ENCODE measurements at places on chromosomes 1 and 21. TPM values are rescaled to one million over a fixed set of nuclear protein-coding genes. Genes with fewer than 3 reads are reported as not detected.

DNA sequence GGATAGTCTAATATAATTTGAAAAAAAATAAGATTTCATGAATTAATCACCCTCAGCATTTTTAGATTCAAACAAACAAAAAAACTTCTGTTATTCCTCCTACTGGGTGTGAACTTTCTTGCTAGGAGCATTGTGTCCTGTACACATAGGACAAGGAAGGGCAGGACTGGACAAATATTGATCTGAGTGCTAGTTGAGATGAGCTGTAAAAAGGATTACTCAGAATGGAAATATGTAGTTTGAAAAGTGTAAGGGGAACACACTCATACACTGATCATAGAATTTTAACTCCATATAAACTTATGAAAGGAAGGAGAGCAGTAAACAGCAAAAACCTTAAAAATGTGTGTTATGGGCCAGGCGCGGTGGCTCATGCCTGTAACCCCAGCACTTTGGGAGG is 156.5 kb upstream of the ZNF648 start:
- DNase-seq, result no peak

DNA sequence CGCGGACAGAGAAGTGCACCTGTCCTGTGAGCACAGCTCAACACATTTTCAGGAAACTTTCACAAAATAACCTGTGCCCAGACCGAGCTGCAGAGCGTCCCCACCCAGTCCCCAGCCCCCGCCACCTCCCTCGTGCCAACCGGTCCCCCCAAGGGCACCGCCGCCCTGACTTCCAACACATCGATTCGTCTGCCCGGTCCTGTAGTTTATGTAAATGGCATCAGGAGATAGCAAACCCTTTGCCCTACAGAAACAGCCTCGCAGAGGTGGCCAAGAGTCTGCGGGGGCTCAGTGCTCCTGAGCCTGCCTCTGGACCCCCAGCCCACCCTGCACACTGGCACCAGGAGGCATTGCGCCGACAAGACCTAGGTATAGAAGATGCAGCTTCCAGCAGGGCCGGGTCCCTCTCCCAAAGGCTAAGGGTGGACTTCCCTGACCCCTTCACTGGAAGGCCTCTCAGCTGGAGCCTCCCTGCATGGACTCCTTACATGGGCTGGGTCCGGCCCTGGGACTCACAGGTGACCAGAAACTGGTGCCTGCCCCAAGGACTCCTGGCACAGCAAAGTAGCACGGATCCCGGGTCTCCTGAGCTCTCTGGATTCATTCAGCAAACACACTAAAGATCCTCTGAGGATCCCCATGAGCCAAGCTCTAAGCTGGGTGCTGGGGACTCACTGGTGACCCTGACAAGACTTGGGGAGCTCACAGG is 6.6 kb upstream of the PLEKHG5 start:
- no peak for DNase-seq

- DNase-seq, result no peak
Observed at GRCh38 chr1:171645553-171646248, 6.8 kb downstream of the MYOC start.

DNA sequence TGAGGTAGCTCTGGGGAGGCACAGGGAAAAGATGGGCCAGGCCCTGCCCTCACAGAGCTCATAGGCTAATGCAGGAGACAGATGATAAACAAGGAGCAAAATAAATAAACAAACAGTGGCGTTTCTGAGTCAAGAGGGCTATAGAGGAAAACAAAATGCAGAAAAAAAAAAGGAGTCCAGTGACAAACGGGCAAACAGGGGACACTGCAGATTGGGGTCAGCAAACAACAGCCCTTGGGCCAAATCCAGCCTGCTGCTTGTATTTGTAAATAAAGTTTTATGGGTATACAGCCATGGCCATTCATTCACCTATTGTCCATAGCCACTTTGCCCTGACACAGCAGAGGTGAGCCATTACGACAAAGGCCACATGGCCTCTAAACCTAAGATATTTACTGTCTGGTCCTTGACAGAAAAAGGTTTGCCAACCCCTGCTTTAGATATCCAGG is 19.1 kb upstream of the PINK1 start:
- DNase-seq, result no peak

Gene KRTAP10-4
- total RNA-seq, result not detected

GRCh38 chr1:210250665-210250997 is 18.0 kb downstream of the SERTAD4 start:
- DNase-seq, result no peak

DNA sequence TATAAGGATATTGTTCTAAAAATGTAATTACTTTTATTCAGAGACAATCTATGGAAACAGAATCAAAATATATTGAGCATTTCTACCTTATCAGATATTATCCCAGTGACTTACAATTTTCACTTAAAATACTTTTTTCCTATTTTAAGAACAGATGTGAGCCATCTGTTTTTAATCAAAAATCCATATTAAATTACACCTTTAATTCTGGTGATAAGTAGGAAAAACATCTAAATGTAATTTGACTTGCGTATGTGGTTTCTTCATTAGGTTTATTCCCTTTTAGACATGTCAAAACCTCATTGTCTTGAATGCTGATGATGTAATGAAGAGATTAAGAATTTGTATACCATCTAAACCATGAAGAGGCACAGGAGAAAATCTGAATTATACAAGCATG is 1118.8 kb upstream of the TMPRSS15 start:
- DNase-seq, result no peak

Gene HRNR
- not detected for total RNA-seq

DNA sequence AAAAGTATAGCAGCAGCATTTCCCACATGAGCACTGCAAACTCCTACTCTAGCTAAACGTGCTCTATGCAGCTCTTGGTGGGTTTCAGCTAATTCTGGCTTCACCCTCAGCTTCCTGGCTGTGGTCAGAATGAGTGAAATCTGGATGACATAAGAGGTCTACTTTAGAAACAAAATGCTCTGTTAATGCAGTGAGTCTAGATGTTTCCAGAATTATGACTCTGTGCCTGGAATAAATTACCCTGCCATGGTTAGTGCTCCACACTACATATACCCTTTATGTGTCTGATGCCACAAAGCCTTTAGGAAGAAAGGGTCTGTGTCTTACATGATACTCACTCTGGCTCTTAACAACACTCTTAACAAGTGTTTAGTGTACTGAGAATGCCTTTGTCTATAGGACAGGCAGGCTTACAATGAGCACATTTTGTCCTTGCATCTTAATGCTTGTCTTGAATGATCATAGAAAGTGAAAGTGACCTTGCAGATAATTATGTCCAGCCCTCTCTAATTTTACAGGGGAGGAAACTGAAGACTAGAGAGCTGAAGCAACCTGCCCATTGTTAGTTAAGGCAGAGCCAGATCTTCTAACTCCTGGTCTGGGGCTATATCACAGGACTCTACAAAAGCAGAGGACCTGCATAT is 9.2 kb downstream of the S100A10 start:
- no peak for DNase-seq

DNA sequence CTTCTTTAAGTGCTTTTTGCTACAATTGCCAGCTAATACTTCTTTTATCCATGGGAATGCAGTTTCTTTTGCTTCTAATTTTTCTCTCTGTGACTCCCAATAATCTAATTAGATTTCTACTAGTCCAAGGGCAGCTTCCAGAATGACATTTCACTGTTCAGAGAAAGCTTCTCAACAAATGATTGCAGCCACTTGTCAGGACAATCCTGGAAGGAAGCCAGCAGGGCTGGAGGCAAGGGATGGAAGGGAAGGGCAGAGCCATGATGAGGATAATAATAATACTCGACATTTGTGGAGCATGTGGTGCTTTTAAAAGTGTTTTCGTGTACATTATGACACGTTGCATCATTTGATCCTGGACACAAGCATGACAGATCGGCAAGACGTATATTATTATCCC is 19.4 kb downstream of the F11R start:
- no peak for DNase-seq

DNA sequence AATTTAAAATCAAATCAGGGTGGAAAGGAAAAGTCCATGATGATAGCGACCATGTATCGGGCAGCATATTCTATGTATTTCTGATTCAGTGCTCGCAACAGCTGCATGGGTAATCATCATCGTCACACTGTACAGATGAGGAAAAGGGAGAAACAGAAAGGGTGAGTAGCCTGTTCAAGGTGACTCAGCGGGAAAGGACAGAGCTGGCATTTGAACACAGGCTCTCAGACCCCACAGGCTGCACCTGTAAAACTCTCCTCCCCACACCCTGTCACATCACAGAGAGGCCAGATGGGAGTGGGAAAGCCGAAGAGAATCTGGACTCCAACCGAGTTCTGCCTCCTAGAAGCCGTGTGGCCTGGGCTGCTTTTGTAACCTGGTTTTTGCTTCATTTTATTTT is 14.0 kb downstream of the RUNX1 start:
- DNase-seq, result no peak

Gene OVAAL
- not detected for total RNA-seq

Measured in activated B cell treated with CpG ODN at 0.5 μM for 24 hours (primary cell).